ENCODE measurements at places on chromosomes 6 and 20. TPM values are rescaled to one million over a fixed set of nuclear protein-coding genes. Genes with fewer than 3 reads are reported as not detected.

The TUBB2B gene
- total RNA-seq, result 0.59 TPM

The CRIP3 gene
- 0.95 TPM for total RNA-seq

The CST2 gene
- not detected for total RNA-seq

The OR2H1 gene
- total RNA-seq, result not detected

GRCh38 chr6:148146717-148147462 lies 195.7 kb upstream of the SASH1 start:
- DNase-seq, result no peak

DNA sequence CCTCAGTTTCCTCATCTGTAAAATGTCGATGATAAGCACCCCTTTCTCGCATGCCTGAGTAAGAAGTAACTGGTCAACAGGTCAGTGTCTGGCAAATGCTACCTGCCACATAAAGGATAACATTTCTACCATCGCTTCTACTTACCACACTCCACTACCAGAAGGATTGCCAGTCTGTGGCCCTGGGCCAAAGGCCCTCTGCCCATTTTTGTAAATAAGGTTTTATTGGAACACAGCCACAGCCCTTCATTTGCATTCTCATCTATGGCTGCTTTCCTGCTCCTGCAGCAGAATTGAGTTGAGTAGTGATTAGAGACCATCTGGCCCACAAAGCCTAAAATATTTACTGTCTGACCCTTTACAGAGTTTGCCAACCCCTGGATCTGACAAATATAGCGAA lies 121.8 kb downstream of the TOX2 start:
- no peak for DNase-seq

- DNase-seq, result no peak
Measured at GRCh38 chr20:15375836-15376235, 1038.4 kb upstream of the FLRT3 start.
